Ureter (tissue), 1 donor: ENCODE measurements at places on chromosomes 1 and 21. TPM values are rescaled to one million over a fixed set of nuclear protein-coding genes. Genes with fewer than 3 reads are reported as not detected.
A peak's percentile ranks its signal among the peaks of the same experiment; 100 is the strongest.

RAVER2 gene
- total RNA-seq, result 11.5 TPM

RAB3B gene
- 1.4 TPM for total RNA-seq

SLC5A9 gene
- total RNA-seq, result 0.31 TPM

MTARC2 gene
- 18.8 TPM for total RNA-seq

MIXL1 gene
- total RNA-seq, result 0.52 TPM

DNA sequence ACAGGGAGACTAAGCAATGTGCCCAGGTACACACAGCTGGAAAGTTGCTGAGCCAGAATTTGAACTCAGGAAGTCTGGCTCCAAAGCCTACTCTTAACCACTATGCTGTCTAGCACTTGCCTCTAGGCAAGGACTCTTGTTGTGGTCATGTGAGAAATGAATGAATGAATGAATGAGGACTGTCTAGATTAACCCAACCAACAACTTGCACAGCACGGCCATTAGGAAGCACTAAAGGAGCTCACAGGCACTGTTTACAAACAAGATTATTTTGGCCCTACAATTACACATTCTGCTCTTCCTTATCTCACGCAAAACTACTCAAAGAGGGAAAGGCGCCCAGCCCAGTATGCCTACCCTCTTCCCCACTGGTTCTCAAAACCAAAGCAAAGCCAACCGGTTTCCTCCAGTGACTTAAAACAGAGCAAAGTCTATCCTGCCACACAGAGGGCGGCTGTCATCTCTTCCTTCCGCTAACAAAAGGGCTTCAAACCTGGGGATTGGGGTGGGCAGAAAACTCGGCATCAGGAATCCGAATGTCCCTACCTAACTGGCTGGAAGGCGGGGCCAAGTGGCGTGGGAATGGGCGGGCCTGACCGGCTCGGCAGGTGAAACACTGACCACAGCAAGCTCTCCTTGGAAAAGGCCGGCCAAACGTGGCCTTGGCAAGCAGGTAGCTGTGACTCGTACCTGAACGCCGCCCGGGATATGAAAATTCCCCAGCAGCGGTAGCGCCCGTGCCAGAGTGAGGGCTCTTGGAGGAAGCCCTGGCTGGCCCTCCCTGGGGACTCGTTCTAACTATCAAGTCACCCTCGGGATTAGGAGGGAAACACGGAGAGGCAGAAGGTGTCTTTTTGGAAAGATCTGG is 948 bp downstream of the STK40 start:
- DNase-seq, result peak; percentile 82
